ENCODE measurements at places on chromosomes 13 and 19.

DNA sequence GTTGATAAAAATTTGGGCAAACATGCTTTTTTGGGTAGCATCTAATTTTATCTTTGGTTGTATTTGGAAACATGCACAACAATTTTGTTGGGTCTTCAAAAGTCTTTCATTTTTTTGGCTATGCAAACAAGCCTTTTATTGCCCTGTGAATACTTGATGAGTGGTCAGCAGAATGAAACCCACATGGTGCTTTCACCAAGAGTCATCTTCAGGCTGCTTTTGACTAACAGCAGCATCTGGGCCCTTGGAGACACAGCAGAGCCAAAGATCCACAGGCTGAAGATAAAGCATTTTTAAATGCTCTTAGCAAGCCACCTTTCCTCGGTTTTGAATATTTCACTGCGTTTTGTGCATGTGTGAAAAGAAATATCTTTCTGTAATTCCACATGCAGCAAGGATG lies 154.9 kb downstream of the FGF9 start:
- no peak for DNase-seq

DNA sequence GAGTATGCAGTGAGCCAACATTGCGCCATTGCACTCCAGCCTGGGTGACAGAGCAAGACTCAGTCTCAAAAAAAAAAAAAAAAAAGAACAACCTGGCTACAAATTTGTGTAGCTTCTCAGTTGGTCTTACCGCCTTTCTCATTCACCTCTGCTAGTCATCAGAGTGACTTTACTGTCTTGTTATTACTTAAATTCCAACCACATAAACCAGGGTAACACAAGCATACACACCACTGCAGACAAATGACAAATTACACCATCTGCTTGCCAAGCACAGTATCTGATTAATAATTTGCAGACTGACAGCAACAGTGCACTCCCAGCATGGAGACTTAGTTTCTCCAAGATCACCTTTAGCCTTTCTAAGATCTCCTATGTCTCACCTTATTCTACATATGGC lies 11.0 kb downstream of the ZNF14 start:
- DNase-seq = no peak

GRCh38 chr13:46071590-46072249 lies 19.2 kb upstream of the ZC3H13 start:
- DNase-seq = no peak

GRCh38 chr13:91946498-91947070 lies 548.2 kb downstream of the GPC5 start:
- DNase-seq = no peak

- DNase-seq = no peak
Observed at GRCh38 chr13:41812237-41812636, 148.7 kb downstream of the VWA8 start.

- DNase-seq = no peak
Observed at GRCh38 chr19:7778081-7778480, 15.0 kb downstream of the CLEC4M start.

DNA sequence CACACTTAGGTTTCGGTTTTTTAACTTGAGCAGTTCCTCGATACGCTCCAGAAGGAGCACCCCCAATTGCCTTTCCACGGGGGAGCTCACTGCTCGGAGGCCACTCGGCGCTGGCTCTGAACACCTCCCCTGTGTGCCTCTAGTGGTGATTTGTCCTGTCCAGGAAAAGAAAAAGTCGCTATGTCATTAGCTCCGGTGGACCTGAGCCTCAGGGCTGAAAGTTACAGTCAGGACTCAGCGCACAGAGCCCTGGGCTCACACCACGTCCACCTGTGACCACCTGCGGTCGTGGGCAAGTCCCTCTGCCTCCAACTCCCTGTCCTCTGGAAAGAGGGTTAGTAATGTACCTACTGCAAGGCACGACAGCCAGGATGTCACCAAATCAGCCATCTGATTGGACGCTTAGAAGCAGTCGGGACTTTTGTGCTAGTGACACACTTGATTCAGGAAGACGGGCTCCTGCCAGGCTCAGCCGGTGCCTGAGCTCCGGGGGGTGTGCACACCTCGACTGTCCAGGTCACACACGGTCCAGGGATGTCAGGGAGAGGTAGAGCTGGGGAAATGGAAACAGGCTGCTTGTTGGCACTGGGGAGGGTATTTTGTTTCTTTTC lies 3.9 kb upstream of the TMPRSS9 start:
- no peak for DNase-seq

DNA sequence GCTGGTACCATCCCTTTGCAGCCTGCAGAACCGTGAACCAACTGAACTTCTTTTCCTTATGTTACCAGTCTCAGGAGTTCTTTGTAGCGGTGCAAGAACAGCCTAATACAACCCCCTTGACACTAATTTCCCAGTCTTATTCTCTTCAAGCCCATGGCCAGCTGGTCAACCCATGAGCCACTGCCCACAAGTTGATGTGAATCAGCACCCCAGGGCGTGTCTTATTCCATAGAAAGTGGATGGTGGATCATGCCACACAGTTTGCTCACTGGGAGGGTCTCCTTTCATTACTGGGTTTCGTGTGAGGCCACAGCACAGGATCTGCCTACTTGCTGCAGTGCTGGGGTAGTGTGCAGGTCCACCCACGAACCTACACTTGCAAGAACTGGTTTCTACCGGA lies 27.0 kb downstream of the TEX29 start:
- DNase-seq = no peak

All from natural killer cell treated with Interleukin-12 subunit alpha and Interleukin-12 subunit beta and Interleukin-15 and Interleukin-18, amount 100 ng/mL, for 72 hours (primary cell).